CD4-positive, alpha-beta T cell treated with Interleukin-15 for 4 hours (primary cell): ENCODE measurements at places on chromosomes 5 and 9.
A peak's percentile ranks its signal among the peaks of the same experiment; 100 is the strongest.

GRCh38 chr5:58231041-58231440 is 228.8 kb downstream of the PLK2 start:
- no peak for DNase-seq

DNA sequence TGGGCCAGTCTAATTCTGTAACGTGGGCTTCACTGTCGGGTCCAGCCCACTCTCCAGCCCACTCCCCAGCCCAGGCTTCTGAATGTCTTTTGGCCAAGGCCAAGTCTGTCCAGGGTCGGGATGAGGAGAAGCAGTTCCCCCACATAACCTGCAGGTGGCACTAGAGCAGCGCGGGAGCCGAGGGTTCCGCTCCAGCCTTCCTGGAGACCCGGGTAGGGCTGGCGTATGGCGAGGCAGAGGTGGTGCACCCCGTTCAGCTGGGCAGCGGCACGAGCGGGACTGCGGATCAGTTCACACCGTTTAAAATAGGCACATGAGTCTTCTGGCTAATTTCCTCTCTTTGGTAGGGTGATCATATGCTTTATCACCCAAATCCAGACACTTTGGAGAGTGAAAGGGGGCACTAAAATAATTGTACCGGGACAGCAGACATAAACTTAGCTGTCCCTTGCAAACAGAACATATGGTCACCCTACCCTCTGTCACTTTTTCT is 185.9 kb downstream of the MSX2 start:
- peak; percentile 19 for DNase-seq

DNA sequence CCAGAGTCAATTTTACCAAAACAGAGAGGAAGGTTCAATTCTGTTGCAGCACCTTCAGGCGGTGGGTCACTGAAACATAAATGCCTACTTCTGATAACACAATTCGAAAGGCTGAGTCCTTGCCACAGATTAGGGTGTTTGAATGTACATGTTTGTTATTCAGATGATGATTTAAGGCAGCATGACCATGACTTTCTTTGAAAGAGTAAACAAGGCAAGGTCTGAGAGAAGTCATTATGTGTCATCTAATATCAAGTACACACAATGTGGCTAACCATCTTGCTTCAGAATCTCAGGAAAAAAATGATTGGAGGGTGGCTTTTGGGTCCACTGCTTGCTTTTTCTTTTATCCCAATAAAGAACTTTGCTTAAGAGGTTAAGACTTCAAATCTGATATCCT is 457.5 kb downstream of the TAF11L14 start:
- no peak for DNase-seq

GRCh38 chr9:68522131-68522530 is 18.6 kb downstream of the TMEM252 start:
- DNase-seq, result no peak

GRCh38 chr9:131875828-131876485 is 136.1 kb upstream of the RAPGEF1 start:
- no peak for DNase-seq

DNA sequence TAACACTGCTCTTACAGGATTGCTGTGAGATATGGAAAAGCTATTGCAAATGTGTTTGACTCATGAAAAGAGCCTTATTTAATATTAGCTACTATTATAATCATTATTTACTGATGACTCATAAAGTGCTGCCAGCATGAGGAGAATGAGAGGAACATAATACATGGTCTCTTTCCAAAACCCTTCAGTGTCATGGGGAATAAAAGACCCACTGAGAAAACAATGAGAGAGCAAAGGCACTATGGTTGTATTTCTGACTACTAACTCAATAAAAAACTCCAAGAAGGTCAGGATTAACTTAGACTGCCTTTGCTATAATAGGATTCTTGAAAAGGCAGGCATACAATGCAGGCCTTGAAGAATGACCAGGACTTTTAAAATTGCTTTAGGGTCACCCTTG is 633.5 kb downstream of the DTWD2 start:
- no peak for DNase-seq

DNA sequence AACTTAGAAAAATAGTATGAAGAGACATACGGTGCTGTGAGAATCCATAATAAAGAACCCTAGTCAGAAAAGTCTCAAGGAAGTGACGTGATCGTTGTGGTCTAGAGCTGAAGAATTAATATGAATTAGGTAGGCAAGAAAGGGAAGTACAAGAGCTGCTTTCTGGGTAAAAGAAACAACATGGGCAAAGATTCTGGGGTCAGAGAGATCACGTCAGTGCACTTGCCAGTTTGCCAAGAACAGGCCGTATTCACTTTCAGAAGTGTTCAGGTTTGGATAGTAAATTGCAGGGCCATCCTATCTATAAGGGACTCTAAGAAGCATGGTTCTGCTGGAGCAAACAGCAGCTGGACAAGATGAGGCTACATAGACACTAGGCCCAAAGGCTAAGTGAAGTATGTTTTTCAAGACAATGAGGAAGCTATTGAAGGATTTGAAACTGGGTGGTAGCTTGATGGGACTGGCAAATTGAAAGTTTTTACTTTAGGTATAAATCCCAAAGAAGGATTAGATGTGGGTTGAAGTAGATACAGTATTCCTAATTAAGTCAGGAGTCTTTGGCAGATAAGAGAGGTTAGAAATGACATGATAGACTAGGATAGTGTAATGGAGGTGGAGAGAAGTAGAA is 4.8 kb upstream of the CHD1 start:
- peak; percentile 60 for DNase-seq

GRCh38 chr9:37967761-37968080 is 63.8 kb upstream of the SLC25A51 start:
- DNase-seq, result no peak

DNA sequence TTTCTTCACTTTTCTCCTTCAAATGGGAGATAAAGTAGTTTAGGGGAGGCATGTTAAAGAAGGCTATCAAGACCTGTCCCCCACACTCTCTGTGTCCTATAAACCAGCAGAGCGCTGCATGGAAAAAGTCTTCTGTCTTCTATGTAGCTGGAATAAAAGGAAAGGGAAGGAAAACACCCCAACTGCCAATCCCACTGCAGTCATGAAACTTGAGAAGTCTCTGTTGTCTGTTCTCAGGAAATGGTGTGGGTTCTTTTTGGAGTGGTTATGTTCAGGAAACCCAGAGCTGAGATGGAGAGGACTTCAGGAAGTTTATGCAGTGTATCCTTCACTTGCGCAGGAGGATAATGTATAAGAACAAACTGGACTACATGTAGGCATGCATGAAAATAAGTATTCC is 274.3 kb downstream of the GAS1 start:
- no peak for DNase-seq

DNA sequence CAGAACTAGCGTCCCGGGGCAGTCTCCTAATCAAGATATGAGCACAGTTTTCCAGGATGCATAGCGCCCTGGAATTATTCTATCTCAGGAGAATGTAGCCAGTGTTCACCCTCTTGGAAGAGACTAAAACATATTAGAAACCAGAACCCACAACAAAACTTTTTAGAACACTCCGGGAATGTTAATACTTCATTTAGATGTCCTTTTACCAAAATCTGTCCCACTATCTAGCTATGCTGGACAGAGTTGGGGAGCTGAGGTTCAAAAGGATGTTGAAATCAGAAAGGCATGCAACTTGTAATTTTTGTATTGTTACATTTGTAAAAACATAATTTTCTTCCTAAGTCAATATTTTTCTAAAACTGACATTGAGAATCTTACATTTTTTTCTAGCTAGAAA is 386.5 kb upstream of the RFX3 start:
- no peak for DNase-seq

GRCh38 chr5:74282490-74282889 is 358.0 kb downstream of the ENC1 start:
- no peak for DNase-seq

GRCh38 chr9:134664446-134664845 is 22.8 kb downstream of the COL5A1 start:
- DNase-seq, result no peak

DNA sequence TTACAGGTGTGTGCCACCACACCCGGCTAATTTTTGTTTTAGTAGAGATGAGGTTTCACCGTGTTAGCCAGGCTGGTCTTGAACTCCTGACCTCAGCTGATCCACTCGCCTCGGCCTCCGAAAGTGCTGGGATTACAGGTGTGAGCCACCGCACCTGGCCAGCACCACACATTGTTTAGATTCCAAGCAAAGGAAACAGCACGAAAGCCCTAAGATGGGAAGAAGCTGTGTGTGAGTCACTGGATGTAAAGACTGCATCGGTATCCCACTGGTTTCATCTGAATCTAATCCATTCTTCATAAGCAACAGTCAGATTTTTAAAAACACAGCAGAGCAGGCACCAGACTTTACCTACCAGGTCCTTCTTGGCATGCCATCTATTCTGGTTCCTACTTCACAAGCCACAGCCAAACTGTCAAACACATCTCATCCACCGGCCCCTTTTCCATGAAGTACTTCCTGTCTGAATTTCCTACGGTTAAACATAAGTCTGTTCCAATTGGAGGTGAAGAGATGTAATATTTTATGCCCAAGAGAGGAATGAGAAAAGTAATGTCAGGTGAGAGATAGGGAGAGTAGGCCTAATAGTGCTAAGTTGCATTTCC is 17.4 kb downstream of the UBTD2 start:
- no peak for DNase-seq

GRCh38 chr5:68817632-68818031 is 276.2 kb upstream of the SLC30A5 start:
- DNase-seq, result no peak

DNA sequence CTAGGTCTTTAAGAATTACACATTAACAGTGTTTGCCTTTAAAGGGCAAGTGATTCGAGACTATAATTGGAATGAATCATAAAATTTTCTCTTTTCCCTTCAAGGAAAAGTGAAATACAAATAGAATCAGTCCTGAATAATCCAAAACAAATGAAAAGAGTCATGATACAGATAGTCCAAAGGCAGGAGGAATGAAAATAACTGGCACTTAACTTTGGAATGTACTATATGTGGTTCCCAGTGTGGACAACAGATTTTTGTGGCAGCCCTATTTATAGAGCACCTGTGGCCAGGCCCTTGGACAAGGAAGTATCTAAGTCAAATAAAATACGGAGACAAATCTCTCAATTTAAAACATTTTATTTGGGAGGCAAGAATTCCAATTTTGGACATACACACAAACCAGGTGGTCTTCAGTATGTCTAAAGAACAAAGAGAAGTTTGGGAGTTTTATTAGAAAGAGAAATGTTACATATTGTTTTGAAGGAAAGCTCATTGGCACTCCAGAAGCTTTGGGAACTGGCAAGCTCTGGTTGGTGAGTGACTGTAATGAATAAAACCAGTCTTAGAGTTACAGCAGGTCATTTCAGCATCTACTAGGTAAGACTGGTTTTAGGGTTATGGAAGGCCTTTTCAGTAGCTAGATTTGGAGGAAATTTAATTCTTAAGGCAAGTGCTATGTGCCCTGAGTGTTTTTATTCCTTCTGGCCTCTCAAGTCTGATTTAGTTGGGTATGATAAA is 116.0 kb upstream of the PAM start:
- no peak for DNase-seq

- DNase-seq, result no peak
These were observed 139.1 kb downstream of the KCNIP1 start for GRCh38 chr5:170642776-170643436.

- DNase-seq, result peak; percentile 64
These were observed 31.7 kb upstream of the NR3C1 start for GRCh38 chr5:143435210-143435657.

GRCh38 chr5:4212071-4212739 is 616.6 kb downstream of the IRX1 start:
- DNase-seq, result no peak

GRCh38 chr5:41374631-41375030 is 135.8 kb downstream of the PLCXD3 start:
- no peak for DNase-seq
